ENCODE measurements at places on chromosomes 1 and 21. TPM values are rescaled to one million over a fixed set of nuclear protein-coding genes. Genes with fewer than 3 reads are reported as not detected.

- peak; percentile 76 for DNase-seq
Measured at GRCh38 chr1:26358411-26359384, 4.8 kb upstream of the CRYBG2 start.

DNA sequence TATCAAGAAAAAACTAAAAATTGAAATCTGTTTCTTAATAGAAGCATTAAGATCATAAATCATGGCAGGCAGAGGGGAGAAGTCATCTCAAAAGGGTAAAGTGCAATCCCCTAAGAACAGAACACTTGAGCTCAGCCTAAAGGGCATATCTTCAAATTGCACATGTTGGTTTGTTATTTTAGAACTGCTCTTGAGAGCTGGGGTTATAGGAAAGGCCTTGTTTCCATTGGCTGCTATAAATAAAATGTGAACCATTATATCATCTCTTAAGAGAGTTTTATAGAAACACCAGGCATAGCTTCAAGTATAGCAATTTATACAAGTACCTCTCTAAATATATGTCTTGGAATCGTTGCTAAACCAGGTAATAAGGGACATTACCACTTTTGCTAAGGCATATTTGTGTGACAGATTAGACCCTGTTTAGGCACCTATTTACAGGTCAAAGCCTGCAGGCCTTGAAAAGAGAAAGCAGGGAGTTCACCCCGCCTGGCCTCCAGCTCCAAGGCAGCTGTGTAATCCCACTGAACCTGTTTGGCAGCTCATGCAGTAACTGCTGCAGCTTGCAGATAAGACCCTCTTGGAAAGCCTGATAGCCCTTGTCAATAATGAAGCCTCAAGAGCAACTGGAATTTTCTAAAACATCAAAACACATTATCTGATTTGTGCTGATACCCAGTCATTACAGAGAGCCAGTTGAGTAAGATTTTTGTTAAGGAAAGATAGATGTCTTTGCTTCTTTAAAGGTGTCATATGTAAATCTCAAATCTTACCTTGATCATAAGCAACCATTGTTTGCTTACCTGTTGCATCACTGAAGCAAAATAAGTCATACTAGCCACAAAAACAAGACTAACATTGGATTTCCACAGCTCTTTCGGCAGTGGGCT is 24.2 kb upstream of the SYDE2 start:
- DNase-seq = no peak

Gene MAP10
- 8.9 TPM for total RNA-seq

DNA sequence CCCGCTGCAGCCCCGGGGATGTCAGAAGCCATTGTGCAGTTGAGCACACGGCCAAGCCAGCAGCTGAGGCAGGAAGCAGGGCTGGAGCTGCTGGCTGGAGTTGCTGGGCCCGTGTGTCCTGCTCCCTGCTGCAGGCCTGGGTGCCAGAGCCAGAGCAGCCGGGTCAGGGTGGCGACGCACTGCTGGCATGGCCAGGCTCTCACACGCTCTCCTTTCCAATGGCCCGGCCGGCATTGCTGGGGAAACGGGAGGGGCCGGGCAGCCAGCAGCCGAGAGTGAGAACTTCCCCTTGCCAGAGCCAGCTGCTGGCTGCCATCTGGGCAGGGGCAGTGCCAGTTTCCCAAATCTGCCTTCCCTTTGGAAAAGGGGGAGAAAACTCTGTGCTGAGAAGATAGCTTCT is 82.4 kb upstream of the PROX1 start:
- DNase-seq = peak; percentile 29

Gene LBR
- total RNA-seq = 72.3 TPM

GRCh38 chr1:8460132-8460544 is 142.2 kb downstream of the SLC45A1 start:
- no peak for DNase-seq

DNA sequence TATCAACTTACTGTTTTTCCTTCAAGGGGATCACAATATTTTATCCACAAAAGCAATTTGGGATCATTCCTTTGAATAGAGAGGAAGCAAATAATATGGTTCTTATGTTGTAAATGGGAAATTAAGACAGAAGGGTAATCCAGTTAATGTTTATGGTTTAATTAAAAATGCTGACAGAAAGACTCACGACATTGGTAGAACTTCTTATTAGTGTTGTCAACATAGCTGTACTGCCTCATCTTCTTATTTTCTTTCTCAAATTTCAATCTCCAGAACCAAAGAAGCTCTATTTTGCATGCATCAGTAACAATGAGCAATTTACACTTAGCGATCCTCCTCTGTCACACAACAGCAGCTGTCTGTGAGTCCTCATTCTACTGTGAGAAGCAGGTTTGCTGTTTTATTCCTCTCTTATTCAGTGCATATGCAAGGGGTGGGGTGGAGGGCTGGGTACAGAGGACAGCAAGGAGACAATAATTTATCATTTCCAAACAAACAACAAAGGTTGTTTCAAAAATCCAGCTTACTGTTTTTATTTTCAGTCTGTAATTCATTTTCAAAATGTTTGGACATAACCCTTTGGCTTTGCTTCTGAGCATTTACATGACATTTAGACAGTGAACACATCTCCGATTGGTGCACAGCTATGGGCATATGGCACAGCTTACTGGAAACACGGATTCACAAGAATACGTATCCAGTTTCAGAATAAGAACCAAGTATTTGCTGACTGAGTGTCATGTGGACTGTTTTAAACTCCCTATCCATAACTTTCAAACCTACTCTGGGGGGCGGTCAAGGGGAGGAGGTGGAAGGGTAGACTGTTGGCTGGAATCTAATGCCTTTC is 335.9 kb downstream of the RGS7 start:
- no peak for DNase-seq

DNA sequence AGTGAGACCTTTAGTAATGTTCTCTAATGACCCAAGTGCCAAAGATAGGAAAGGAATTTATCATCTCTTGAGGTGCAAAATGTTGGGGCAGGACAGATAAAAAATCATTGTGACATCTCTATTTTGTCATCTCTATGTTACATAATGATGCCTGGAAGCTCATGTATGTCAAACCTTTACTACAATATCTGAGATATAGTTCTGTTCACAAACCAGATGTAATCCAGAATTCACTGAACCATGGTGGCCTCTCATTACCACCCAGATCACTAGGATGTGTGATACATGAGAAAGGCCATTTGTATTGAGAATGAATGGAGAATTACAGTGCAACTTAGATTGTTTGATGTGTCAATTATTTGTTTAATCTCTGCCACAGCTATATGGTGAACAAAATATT is 22.0 kb upstream of the KCTD3 start:
- no peak for DNase-seq

Data from Daoy (cell line).